Testis (tissue), 5 donors: ENCODE measurements at places on chromosomes 13 and 19. TPM values are rescaled to one million over a fixed set of nuclear protein-coding genes. Genes with fewer than 3 reads are reported as not detected.

Gene CACNG8
- total RNA-seq = 0.94 TPM

GRCh38 chr13:20090349-20090748, 70.5 kb downstream of the GJA3 start:
- H3K27me3 ChIP-seq = no peaks in the 10 kb centered on the region
- no peak overlapping the region for H3K27ac ChIP-seq
- DNase-seq = no peak
- H3K4me1 ChIP-seq = peaks cover 4% of the 10 kb centered on the region
- no peaks in the 10 kb centered on the region for H3K36me3 ChIP-seq
- no peak overlapping the region for H3K4me3 ChIP-seq

GRCh38 chr19:35549174-35549788, 3.9 kb downstream of the TMEM147 start:
- H3K27ac ChIP-seq = no peak overlapping the region
- H3K4me3 ChIP-seq = no peak overlapping the region
- H3K36me3 ChIP-seq = no peaks in the 10 kb centered on the region
- DNase-seq = peak; percentile 39
- peaks cover 12% of the 10 kb centered on the region for H3K4me1 ChIP-seq

- H3K36me3 ChIP-seq = no peaks in the 10 kb centered on the region
- DNase-seq = no peak
- no peak overlapping the region for H3K4me3 ChIP-seq
These were observed 4.4 kb upstream of the CYP4F2 start for GRCh38 chr19:15902254-15902653.

DNA sequence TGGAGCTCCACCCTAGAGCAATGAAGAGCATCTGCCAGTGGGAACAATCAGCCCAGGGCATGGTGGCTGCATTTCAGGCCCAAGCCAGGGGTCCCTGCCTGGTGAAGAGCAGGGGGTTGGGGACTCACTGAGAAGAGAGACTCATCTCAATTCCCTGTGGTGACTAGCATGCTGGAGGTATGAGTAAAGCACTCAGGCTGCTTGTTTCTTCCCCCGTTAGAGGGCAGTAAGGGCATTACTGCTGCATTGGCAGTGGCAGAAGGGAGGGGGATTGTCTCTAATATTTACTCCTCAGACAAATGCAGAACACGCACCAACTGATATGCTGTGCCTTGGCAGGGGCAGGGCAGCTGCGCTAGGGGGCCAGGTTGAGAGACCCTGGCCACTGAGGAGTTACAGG, 329.1 kb downstream of the SLITRK5 start:
- H3K4me1 ChIP-seq = no peaks in the 10 kb centered on the region
- H3K27ac ChIP-seq = no peak overlapping the region
- no peaks in the 10 kb centered on the region for H3K36me3 ChIP-seq
- no peaks in the 10 kb centered on the region for H3K27me3 ChIP-seq
- DNase-seq = no peak
- no peak overlapping the region for H3K4me3 ChIP-seq

DNA sequence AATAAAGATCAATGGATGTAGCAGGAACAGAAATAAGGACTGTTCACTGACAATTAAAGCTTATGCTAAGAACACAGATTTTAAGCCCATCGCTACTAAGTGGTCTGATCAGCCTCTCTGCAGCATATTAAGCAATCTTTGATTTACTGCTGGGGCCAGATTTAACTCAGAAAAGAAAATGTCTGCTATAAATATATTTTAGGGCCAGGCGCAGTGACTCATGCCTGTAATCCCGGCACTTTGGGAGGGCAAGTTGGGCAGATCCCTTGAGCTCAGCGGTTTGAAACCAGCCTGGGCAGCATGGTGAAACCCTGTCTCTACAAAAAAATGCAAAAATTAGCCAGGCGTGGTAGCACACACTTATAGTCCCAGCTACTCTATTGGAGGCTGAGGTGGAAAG, 43.0 kb downstream of the METTL21C start:
- no peak overlapping the region for H3K4me3 ChIP-seq
- no peaks in the 10 kb centered on the region for H3K27me3 ChIP-seq
- DNase-seq = no peak
- H3K27ac ChIP-seq = no peak overlapping the region
- no peaks in the 10 kb centered on the region for H3K36me3 ChIP-seq

Gene SIGLEC5
- total RNA-seq = not detected

- no peaks in the 10 kb centered on the region for H3K4me1 ChIP-seq
- no peak overlapping the region for H3K27ac ChIP-seq
- no peak for DNase-seq
- H3K4me3 ChIP-seq = no peak overlapping the region
- no peaks in the 10 kb centered on the region for H3K36me3 ChIP-seq
These were observed 473 bp downstream of the TMIGD2 start for GRCh38 chr19:4301590-4302242.

- DNase-seq = no peak
- no peaks in the 10 kb centered on the region for H3K27me3 ChIP-seq
- no peaks in the 10 kb centered on the region for H3K36me3 ChIP-seq
- H3K4me1 ChIP-seq = peaks cover 23% of the 10 kb centered on the region
- no peak overlapping the region for H3K27ac ChIP-seq
- H3K4me3 ChIP-seq = no peak overlapping the region
These were observed 324.9 kb downstream of the FOXO1 start for GRCh38 chr13:40341501-40341900.

DNA sequence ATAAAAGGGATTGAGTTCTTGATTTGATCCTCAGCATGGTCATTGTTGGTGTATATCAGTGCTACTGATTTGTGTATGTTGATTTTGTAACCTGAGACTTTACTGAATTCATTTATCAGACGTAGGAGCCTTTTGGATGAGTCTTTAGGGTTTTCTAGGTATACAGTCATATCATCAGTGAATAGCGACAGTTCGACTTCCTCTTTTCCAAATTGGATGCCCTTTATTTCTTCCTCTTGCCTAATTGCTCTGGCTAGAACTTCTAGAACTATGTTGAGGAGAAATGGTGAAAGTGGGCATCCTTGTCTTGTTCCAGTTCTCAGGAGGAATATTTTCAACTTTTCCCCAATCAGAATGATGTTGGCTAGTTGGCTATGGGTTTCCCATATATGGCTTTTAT, 27.0 kb downstream of the POMP start:
- H3K27me3 ChIP-seq = no peaks in the 10 kb centered on the region
- no peak overlapping the region for H3K27ac ChIP-seq
- no peaks in the 10 kb centered on the region for H3K36me3 ChIP-seq
- no peak overlapping the region for H3K4me3 ChIP-seq

DNA sequence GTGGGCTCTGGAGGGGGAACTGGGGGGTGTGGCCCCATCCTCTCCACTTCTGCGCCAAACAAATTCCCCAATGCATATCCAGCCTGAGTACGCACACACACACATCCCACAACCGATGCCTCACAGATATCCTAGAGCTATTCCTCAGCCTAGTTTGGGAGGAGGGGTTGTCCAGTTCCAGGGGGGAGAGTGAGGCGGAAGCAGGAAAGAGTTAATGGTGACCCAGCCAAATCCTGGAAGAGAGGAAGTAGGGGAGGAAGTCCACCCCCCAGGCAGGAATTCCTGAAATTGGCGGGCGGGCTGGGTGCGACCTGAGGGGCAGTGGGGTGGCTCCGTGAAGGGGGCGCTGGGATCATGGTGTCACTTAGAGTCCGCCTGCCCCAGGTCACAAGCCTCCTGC, 897 bp downstream of the GPR4 start:
- H3K27me3 ChIP-seq = no peaks in the 10 kb centered on the region
- H3K36me3 ChIP-seq = no peaks in the 10 kb centered on the region
- peaks cover 3% of the 10 kb centered on the region for H3K4me1 ChIP-seq
- no peak overlapping the region for H3K27ac ChIP-seq
- DNase-seq = no peak
- no peak overlapping the region for H3K4me3 ChIP-seq

DNA sequence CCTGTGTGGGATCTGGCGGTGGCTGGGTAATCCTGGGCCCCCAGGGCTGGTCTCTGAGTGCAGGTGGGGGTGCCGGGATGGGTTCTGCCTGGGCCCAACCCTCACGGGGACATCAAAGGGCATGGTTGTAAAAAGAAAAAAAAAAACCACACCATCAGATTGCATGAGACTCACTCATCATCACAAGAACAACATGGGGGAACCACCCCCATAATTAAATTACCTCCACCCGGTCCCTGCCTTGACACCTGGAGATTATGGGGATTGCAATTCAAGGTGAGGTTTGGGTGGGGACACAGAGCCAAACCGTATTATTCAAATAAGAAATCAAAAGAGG, 14.3 kb downstream of the C1QTNF9 start:
- H3K4me3 ChIP-seq = no peak overlapping the region
- DNase-seq = no peak
- no peaks in the 10 kb centered on the region for H3K4me1 ChIP-seq
- no peaks in the 10 kb centered on the region for H3K36me3 ChIP-seq
- H3K27me3 ChIP-seq = no peaks in the 10 kb centered on the region
- H3K27ac ChIP-seq = no peak overlapping the region

- H3K27ac ChIP-seq = no peak overlapping the region
- H3K27me3 ChIP-seq = no peaks in the 10 kb centered on the region
- H3K36me3 ChIP-seq = no peaks in the 10 kb centered on the region
- no peaks in the 10 kb centered on the region for H3K4me1 ChIP-seq
These were observed 176.0 kb downstream of the OLFM4 start for GRCh38 chr13:53204598-53204997.

Gene PCDH9
- total RNA-seq = 3.5 TPM

DNA sequence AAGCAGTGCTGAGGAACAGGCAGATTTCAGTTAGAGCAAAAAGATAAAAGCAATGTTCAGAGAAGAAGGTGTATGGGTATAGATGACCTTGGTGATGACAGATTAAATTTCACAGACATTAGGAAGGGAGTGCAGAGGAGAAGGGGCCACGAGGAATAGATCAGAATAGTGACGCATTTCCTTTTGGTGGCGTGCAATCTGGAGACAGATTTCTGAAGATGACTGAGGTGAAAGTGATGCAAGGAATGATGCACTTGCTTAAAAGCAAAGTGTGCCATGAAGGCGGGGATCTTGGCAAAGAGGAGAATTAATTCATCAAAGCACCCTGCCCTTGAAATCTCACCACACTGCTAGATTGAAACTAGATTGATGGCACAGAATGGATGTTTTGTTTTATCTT, 202.4 kb downstream of the ITGBL1 start:
- no peaks in the 10 kb centered on the region for H3K36me3 ChIP-seq
- no peaks in the 10 kb centered on the region for H3K4me1 ChIP-seq
- H3K27me3 ChIP-seq = no peaks in the 10 kb centered on the region
- H3K27ac ChIP-seq = no peak overlapping the region
- no peak overlapping the region for H3K4me3 ChIP-seq

Gene KLF1
- 0.31 TPM for total RNA-seq

Gene FBL
- 236 TPM for total RNA-seq
